ENCODE measurements at places on chromosomes 1 and 21.

GRCh38 chr1:61301824-61302657, 219.7 kb downstream of the NFIA start:
- no peak for DNase-seq

DNA sequence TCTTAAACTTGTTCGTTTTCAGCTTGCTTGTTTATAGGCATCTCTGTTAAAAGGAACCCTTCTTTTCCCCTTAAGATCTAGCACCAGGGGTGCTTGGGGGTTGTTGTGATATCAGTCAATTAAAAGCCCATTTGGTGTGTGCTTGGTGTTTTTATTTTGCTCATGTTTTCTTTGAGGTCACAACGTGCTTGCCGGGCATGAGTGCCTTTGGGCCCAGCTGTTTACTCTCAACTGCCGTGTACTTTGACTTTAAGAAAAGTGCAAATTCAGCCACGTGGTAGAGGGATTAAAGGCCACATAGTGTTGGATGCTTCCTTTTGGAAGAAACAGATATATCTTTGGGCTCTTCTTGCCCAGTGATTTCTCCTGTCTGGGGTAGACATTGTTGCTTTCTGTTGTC, 10.5 kb downstream of the ARID1A start:
- no peak for DNase-seq

GRCh38 chr1:41053316-41053715, 31.8 kb upstream of the SLFNL1 start:
- no peak for DNase-seq

- DNase-seq: no peak
These were observed 36.3 kb upstream of the CLIC4 start for GRCh38 chr1:24708938-24709337.

- DNase-seq: no peak
These were observed 366.9 kb downstream of the TGFB2 start for GRCh38 chr1:218711884-218712674.

GRCh38 chr1:16094453-16095158, 21.2 kb upstream of the FAM131C start:
- DNase-seq: no peak

DNA sequence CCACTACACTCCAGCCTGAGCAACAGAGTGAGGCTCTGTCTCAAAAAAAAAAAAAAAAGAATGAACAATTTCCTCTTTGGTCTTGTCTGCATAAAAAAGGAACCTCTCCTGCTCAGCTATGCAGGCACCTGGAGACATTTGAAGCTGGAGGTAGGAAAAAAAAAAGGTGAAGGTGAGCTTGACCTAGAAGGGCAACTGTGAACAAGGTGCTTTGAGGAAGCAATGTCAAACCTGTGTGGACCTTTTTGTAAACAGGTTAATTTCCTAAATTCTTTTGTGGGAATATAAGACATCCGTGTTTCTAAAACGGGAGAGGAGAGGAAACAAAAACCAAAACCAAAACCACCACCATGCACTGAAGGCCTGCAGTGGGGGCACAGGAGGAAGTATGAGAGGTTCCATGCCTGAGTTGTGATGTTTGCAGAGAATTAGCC, 77.5 kb downstream of the SLC45A1 start:
- DNase-seq: no peak

DNA sequence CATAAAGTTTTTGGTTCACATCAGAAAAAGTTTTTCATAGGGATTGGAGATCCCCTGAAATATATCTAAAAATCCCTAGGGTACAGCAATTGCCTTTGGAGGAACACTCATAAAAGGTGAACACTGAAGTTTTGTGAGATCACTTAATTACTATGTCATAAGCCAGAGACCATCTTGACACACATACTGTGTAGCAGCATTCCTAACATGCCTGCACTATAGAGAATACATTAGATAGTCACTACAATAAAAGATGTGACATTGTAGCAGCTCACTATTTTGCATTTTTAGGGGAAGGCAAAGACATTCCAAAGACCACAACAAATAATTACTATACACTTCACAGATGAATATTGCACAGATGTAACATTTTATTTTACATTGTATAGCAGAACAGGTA, 779.9 kb downstream of the KCNT2 start:
- no peak for DNase-seq

GRCh38 chr1:163395790-163396189, 74.0 kb downstream of the NUF2 start:
- DNase-seq: no peak

- no peak for DNase-seq
These were observed 60.4 kb downstream of the DNTTIP2 start for GRCh38 chr1:93818570-93818959.

DNA sequence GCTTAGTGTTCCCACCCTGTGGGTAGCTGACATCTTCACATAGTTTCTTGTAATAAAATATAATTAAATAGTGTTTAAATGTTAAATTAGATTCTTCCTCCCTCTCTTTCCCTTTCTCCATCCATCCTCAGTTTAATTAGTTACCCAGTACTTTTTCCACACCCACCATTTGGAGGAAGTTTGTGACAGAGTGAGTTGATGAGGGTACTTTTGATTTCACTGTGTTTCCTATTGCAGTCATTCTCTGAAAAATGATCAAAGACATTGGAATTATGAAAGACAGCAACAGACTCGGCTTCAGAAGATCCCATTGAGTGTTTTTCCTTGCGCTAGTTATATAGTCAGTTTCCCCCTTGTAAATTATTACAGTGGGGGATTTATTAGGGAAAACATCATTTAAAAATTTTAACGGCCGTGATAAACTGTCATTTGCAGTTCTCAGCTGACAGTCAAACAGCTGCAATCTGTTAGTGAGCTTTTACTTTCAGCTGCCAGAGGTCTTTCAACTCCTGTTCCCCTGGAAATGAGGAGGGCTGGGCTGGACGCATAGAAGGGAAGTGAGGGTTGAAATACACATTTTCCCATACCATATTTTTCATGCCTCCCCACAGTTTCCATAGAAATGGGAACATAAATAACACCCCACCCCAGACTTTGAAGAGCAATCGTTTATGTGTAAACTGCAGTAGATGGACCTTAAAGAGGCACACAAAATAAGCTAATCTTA, 61.3 kb upstream of the CACYBP start:
- no peak for DNase-seq

GRCh38 chr1:119266858-119267257, 101.7 kb upstream of the HAO2 start:
- no peak for DNase-seq

GRCh38 chr1:46643368-46643775, 24.8 kb downstream of the ATPAF1 start:
- DNase-seq: no peak
